ENCODE measurements at places on chromosomes 7 and 10.

DNA sequence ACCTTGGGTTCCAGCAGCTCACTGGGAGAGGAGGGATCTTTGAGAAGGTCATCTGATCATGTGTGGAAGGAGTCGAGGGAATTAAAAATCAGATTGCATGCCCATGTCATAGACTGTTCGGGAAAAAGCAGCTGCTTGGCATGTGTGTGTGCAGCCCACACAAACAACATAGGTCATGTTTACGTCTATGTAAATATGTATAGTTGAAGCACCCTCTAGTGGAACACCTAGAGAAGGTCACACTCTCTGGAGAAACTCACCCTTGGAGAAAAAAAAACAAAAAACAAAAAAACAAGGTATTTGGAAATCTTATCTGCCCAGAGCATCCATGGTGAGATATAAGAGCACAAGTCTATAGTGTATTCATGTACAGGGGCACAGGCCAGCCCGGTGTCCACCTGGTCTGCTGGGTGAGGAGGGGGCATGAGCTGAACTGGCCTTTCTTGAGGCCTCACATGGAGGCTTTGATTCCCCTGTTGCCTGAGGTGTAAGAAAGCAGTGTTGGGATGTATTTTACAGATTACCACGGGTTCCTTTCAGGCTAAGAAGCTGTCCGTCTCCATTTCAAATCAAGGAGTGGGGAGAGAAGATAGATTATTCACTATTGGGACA, 98.0 kb downstream of the NPY start:
- no peak for DNase-seq

GRCh38 chr10:124449170-124450011, 444 bp downstream of the NKX1-2 start:
- no peak for DNase-seq

GRCh38 chr10:52801947-52802346, 29.4 kb upstream of the MBL2 start:
- DNase-seq = no peak

DNA sequence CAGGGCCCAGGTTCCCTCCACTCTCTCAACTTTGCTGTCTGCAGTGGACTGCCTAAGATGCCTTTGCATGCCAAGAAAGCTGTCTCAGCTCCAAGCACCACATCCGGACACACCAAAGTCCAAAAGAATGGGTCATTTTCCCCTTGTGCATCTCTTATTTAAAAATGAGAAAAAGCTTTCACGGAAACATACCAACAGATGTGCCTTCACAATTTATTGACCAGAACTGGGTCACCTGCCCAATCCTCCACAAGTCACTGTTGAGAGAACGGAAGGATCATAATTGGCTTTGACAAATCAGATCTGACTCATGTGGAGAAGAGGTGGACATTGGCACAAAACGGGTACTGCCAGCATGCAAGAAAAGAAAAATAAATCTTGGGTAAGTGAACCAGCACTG, 258.3 kb downstream of the SNX13 start:
- no peak for DNase-seq

DNA sequence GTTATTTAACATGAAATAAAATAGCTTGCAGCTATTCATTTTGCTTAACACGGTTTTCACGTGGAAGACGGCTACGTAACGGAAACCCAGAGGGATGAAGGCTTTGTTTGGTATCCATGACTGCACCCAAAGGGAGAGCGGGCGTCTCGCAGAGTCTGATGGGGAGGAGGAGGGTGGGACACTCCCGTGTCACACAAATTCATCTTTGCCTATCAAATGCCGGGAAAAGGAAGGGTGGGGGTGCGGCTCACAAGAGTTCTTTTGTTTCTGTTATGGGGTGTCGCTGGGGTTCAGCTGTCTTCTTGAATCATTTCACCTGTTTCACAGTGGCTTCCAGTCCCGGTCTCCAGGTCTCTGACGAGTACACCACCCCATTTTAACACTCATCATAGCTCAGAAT, 108.5 kb downstream of the ZRANB1 start:
- DNase-seq = no peak
